ENCODE measurements at places on chromosomes 11 and 22. TPM values are rescaled to one million over a fixed set of nuclear protein-coding genes. Genes with fewer than 3 reads are reported as not detected.

ZNF143 gene
- total RNA-seq, result 39.1 TPM

LSP1 gene
- 0.63 TPM for total RNA-seq

KCNJ11 gene
- total RNA-seq, result 12.2 TPM

GPHA2 gene
- total RNA-seq, result not detected

TUB gene
- total RNA-seq, result 90.8 TPM

All from parietal lobe (tissue), 2 donors.